ENCODE measurements at places on chromosomes 3 and 15. TPM values are rescaled to one million over a fixed set of nuclear protein-coding genes. Genes with fewer than 3 reads are reported as not detected.

GRCh38 chr3:53616321-53616720, 121.9 kb downstream of the CACNA1D start:
- DNase-seq: no peak

DNA sequence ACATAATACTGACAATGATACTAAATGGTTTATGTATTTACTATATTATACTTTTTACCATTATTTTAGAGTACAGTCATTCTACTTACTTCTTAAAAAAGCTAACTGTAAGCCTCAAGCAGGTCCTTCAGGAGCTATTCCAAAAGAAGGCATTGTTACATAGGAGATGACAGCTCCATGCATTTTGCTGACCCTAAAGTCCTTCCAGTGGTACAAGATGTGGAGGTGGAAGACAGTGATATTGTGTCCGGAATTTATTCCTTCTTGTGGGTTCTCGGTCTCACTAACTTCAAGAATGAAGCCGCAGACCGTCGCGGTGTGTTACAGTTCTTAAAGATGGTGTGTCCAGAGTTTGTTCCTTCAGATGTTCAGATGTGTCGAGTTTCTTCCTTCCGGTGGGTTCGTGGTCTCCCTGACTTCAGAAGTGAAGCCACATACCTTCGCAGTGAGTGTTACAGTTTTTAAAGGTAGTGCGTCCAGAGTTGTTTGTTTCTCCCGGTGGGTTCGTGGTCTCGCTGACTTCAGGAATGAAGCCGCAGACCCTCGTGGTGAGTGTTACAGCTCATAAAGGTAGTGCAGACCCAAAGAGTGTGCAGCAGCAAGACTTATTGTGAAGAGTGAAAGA, 20.9 kb downstream of the AVEN start:
- no peak for DNase-seq

Gene LINGO1
- 0.18 TPM for total RNA-seq

Gene RNF111
- 34.0 TPM for total RNA-seq

Gene ACP3
- not detected for total RNA-seq

GRCh38 chr15:58110999-58111717, 27.0 kb upstream of the AQP9 start:
- DNase-seq: no peak

GRCh38 chr3:6504834-6505233, 356.1 kb upstream of the GRM7 start:
- no peak for DNase-seq

- DNase-seq: no peak
Measured at GRCh38 chr15:55823699-55824340, 80.9 kb upstream of the PRTG start.

DNA sequence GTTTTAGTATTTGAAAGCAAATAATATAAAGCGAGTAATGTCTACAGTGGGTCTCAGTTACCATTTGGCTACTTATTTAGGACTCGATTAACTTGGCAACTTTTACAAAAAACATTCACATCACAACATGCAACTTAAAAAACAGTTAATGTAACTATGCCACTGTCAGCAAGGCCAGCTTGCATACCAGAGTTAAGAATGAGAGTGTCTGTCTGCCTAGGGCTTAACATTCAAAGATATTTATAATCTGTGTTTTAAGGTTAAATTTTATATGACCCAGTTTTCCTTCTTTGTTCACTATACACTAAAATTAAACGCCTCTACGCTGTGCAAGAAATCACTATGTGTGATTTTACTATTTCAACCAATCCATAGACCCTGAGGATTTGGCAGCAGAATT, 5.2 kb upstream of the CDAN1 start:
- no peak for DNase-seq

DNA sequence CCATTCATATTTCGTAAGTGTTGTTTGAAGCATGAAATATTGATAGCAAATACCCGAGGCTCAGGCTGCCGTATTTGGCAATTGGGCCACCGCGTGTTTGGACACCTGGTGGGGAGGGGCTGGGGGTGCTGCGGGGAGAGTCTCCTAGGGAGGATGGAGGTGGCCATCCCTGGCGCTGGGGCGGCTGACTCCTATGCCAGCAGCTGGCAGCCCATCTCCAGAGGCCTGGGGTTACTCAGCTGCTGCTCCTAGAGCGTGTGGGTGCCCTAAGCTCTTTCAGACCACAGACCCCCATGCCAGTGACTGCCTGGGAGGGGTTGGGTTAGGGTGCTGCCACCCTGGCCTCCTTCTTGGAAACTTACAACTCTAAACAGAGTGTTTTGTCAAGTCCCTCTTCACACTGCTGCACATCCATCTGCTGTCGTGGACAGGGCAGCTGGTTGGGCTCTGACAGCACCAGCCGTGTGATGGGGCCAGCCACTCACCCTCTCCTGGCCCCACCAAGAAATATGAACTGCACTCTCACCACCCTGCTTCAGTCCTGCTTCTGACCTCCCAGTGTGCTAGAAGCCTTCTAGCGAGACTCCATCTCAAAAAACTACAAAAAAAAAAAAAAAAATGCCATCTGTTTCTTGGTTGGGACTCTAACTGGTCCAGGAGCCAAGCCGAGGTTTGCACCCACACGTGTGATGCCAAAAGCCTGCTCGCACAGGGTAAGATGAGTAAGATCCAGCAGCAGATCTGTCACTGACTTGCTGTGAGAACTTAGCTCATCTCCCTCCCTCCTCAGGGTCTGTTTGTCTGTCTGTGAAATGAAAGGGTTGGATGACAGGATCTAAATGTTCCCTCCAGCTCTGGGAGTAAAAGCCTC, 156.2 kb downstream of the MEGF11 start:
- DNase-seq: no peak

DNA sequence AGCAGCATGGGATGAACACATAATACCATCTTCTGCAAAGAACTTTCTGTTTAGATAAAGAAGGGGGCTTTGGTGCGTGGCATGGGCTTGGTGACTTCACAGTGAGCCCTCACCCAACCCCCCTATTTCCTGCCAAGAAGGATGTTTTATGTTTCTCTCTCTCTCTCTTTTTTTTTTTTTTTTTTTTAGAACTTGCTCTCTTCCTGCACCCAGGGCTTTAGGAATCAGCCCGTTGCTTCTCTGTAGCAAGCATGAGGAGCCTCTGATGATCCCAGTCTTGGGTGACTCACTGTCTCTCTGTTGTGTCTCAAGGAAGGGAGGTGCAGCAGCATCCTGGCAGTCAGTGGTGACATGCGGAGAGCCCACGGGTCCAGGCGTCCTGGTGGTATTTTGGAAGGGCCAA, 49.1 kb downstream of the CCK start:
- DNase-seq: no peak

- no peak for DNase-seq
Measured at GRCh38 chr3:141384157-141384556, 15.9 kb downstream of the ZBTB38 start.

Gene PTH1R
- not detected for total RNA-seq

Gene MASP1
- 4.6 TPM for total RNA-seq

- DNase-seq: no peak
Measured at GRCh38 chr3:61571516-61572336, 10.4 kb downstream of the PTPRG start.

- DNase-seq: no peak
Measured at GRCh38 chr3:131796111-131796510, 238.7 kb downstream of the CPNE4 start.

DNA sequence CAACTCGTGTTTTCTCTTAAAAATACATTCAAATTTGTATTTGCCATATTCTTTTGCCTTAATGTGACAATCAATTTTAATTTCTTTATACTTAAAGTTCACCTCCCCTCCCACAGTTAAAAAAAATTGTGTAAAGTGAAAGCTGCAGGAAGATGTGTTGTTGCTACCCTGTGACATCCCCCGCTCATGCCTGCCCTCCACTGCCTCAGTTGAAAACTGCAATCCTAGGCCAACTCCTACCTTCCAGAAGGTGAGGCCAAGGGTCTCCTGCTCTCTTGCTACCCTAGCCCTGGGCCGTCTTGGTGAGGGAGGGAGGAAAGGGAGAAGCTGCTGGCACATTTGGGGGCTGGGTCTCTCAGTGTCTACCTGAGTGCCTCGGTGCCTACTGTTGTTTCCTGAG, 57.0 kb upstream of the CMTM7 start:
- DNase-seq: no peak

Gene CASR
- not detected for total RNA-seq

- no peak for DNase-seq
Measured at GRCh38 chr15:37044915-37045648, 55.3 kb downstream of the MEIS2 start.

- DNase-seq: no peak
Measured at GRCh38 chr3:104992676-104993075, 374.0 kb upstream of the ALCAM start.

DNA sequence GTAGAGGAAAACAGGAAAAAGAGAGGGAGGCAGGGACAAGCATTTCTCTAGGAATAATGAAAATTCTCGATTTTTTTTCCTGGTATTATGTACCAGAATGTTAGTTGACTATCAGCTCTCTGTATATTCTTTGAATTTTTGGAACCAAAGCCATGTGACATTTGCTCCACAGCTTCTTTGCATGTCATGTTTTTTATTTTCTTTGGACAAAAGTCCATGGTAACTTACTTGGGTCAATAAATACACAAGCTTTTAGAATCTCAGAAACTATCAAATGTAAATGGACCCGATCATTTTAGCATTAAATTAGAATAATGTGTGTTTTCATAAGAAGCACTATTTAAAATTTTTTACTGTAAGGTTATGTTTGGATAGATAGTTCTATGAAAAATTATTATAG, 320.5 kb downstream of the ZIC1 start:
- no peak for DNase-seq

Gene ECE2
- total RNA-seq: not detected

DNA sequence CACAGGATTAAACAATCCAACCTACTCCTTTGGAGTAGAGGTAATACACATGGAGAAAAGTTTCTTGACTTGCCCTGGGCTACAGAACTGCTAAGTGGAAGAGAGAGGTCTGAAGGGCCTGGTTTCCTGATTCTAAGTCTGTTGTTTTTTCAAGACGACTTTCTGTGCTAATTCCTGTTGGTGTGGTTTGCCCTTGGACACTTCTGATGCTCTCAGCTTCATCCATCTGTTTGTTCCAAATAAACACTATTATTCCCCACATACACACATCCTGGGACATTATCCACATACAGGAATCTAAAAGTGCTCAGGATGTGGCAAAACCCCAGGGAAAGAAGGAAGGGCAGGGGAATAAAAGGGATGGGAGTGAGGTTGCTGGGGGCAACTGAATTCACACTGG, 393.5 kb upstream of the TBL1XR1 start:
- DNase-seq: no peak

GRCh38 chr3:43287500-43287873, 1.1 kb downstream of the SNRK start:
- DNase-seq: no peak

- DNase-seq: no peak
Measured at GRCh38 chr3:140004271-140004670, 69.3 kb downstream of the CLSTN2 start.

Gene TMEM158
- 16.5 TPM for total RNA-seq

Gene RPLP1
- 656 TPM for total RNA-seq

DNA sequence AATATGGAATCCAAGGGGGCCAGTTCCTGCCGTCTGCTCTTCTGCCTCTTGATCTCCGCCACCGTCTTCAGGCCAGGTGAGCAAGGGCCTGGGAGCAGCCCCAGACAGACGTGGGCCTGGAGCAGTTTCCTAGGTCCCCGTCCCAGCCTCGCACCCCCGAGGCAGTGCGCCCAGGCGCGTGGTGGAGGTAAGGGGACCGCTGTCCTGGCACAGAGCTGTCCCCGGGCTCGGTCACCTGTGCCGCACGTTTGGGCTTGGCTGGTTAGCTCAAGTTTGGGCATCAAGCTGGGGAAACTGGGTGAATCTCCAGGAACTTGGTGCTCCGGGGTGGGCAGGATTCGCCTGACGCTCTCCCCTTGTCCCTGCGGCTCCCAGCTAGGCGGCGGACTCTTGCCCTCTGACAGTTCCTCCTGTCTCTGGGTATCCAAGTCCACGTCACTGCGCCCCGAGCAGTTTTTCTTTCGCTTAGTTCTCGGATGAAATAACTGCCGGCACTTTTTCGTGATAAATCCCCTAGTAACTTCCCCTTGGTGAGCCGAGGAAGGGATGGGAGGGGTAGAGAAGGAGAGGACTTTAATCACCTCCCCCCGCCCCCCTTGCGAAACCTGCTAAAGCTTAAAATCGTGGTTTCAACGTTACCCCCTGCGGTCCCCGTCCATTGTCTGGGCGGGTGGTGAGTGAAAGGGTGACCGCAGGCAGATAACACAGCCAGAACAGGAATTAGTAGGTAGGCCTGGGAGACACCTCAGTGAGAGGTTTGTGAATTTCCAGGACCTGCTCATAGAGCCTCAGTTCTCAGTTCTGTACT, 901 bp downstream of the ALCAM start:
- no peak for DNase-seq

GRCh38 chr3:152172460-152172859, 96.3 kb upstream of the MBNL1 start:
- DNase-seq: no peak

- no peak for DNase-seq
Measured at GRCh38 chr15:40334541-40334940, 6.2 kb downstream of the CCDC9B start.

- DNase-seq: no peak
Measured at GRCh38 chr3:137460944-137461343, 303.2 kb upstream of the SOX14 start.
